ENCODE measurements at places on chromosomes 12 and 14.

DNA sequence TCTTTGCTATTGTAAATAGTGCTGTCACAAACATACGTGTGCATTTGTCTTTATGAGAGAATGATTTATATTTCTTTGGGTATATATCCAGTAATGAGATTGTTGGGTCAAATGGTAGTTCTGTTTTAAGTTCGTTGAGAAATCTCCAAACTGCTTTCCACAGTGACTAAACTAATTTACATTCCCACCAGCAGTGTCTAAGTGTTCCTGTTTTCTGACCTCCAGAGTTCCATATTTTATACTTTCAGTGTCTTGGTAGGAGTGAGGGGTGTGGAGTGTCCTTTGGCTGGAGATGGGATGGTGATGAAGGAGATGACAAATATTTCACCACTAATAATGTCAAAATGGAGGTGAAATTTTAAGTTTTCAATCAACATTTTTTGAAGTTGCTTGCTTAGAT is 86.4 kb downstream of the DACT1 start:
- no peak for DNase-seq

- no peak for DNase-seq
Observed at GRCh38 chr12:64122154-64122553, 99.9 kb downstream of the KICS2 start.

GRCh38 chr14:33524244-33524643 is 426.6 kb downstream of the EGLN3 start:
- no peak for DNase-seq

DNA sequence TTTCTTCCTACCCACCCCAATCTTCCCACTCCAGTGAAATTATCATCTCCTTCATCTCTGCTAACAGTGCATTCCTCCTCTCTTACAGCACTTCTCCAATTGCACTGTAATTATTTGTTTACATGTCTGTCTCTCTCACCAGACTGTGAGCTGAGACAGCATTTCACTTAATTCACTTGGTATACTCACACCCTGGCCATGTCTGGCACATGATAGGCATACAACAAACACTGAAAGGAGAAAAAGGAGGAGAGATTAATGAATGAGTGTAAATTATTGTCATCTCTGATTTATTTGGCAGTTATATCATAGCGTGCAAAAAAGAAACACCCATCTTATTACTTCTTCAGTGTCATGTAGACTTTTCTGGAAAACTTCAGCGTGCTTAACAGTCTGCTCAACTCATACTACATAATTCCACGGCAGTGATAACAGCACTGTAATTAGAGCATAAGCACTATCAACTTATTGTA is 452.3 kb downstream of the ADAMTS20 start:
- DNase-seq, result no peak

GRCh38 chr12:89453121-89453978 is 71.2 kb downstream of the GALNT4 start:
- no peak for DNase-seq

- DNase-seq, result no peak
Observed at GRCh38 chr12:125140279-125141209, 75.3 kb downstream of the AACS start.

- no peak for DNase-seq
Observed at GRCh38 chr14:55433880-55434804, 6.3 kb downstream of the TBPL2 start.

DNA sequence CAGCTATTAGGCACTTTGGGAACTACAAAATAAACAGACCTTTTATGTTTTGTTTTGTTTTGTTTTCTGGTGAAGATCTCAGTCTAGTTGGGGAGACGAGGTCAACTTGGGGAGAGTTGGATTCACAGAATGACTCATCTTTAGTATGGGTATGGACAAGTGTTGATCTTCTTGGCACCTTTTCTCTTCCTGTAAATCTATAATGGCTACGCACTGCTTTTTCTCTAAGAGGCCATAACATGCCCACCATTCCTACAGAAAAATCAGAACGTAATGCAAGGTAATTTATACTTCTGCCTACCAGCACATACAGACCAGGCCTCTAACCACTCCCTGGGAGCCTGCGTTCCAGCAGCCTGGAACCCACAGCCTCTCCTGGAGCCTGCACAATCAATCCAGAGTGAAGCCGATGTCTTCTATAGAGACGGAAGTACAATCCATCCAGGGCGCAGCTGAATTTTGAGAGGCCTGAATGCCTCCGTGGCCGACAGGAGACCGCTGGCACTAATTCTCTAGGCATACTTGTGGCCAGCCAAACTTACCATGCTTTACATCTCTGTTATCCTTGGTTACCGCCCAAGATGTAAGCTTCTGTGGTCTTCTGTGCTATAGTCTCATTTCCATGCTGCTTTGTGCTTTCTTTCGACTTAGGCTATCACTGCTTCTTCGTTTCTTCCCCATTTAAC is 717 bp downstream of the PPHLN1 start:
- no peak for DNase-seq

GRCh38 chr12:33587354-33587753 is 147.7 kb upstream of the SYT10 start:
- no peak for DNase-seq

DNA sequence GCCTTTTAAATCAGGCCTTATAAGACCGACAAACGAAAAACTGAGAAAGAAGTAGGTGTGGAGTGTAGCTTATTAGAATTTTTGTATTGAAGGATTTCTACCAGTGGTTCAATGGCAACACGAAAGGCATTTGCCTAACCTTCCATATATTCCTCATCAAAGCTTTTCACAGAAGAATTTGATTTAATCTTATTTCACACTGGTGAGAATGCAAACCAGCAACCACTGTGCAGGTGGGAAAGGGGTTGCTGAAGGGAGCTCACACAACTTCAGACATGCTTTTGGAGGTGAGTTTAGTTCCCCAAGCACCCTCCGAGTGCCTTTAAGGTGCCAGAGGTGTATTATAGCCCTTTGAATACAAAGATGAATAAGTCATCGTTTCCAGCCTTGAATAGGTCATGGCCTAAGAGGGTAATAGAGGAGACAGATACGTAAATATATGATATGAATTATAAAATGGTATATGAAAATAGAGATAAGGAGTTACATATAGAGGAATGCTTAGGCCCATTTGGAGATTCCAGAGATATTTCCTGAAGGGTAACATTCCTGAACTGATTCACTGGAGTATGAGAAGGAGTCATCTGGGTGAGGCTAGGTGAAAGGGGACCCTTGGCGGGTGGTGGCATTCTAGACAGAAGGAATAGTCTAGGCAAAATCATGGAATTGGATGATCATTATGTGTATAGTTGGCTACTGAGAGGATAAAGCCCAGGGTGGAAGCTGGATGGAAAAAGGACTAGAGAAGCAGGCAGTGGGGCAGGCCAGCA is 6.4 kb downstream of the ERP27 start:
- DNase-seq, result no peak

DNA sequence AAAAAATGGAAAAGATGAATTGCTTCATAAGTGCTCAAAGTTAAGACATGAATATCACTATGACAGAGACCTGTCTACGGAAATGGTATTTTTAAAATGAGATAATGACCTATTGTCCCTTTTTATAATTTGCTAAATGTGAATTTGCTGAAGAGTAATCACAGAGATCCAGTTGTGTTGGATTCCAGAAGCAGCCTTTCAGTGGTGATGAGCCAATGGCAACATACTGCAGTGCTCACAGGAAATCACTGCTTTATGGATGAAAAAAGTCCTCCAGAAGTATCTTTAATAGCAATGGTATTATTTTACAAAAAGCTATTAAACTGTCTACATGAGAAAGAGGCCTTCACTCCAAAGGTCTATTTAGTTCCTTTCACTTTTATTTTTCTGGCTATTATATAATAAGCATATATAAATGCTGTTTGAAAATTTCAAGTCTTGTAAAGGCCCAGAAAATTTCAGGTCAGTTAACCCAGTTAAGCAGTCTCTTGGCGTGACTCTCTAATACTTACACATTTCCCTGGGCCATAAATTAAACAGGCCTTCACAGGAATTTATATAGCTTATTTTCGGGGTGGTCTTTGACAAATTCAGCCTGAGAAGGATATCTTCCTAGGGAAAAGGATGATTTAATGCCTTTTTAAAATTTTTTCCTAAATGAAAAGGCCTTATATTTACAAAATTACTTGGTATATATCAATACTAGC is 55.4 kb downstream of the KCNJ8 start:
- DNase-seq, result no peak

DNA sequence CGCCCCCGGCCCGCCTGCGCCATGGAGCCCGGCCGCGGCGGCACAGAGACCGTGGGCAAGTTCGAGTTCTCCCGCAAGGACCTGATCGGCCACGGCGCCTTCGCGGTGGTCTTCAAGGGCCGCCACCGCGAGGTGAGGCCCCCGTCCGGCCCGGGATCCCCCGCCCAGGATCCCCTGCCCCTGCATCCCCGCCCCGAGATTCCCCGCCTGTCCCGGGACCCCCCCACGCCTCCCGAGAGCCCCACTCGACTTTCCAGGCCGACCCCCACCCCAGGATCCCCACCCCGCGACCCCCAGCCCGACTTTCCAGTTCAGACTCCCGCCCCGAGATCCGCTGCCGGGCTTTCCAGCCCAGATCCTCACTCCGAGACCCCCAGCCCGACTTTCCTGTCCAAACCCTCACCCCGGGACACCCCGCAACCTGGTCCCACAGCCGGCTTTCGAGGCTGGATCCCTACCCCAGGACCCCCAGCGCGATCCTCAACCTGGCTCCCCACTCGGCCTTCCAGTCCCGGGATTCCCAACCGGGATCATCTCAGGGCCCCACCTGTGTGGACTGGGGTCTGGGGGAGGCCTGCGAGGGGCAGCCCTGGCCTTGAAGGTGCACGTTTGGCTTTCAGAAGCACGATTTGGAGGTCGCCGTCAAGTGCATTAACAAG is 688 bp downstream of the ULK1 start:
- DNase-seq, result no peak

Data from NCI-H446 (cell line).